ENCODE measurements at places on chromosomes 2 and 18. TPM values are rescaled to one million over a fixed set of nuclear protein-coding genes. Genes with fewer than 3 reads are reported as not detected.

DNA sequence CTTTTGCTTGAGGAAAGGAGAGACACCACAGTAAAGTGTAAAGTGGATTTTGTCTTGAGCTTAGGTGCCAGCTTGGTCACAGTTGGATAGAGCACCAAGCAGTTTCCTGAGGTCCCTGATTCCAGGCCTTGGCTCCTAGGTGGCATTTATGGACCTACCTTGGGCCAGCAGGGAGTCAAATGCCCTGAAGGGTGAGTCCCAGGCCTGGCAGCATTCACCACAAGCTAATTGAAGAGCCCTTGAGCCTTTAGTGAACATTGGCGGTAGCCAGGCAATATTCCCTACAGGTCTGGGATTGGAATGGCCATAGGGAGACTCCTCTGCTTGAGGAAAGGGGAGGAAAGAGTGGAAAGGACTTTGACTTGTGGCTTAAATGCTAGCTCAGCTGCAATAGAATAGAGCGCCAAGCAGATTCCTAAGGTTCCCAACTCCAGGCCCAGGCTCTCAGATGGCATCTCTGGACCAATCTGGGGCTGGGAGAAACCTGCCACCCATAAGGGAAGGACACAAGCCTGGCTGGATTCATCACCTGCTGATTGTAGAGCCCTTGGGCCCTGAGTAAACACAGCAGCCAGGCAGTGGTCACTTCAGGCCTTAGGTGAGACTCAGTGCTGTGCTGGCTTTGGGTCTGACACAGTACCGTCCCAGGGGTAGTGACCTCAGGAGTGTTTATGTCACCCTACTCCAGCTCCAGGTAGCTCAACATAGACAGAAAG lies 137.5 kb upstream of the OTOS start:
- no peak for DNase-seq

DNA sequence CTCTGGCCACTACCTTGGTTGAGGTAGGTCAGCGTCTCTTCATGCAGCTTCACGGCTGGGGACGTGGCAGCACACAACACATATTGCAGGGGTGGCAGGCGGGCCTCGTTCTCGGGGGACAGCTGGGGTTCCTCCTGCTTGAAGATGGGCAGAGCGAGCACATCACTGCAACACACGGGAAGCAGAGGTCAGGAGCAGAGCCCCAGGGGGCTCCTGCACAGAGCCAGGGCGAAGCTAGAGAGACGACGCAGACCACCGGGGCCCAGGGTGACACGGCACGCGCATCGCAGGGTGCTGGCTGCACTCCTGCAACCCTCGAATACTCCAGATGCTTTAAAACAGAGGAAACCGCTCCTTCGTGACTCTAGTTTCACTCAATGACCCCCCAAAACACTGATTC lies 3.9 kb downstream of the TFCP2L1 start:
- no peak for DNase-seq

- no peak for DNase-seq
Measured at GRCh38 chr2:209940936-209941335, 61.5 kb upstream of the RPE start.

- DNase-seq = no peak
Measured at GRCh38 chr2:240131941-240132650, 4.0 kb downstream of the COPS9 start.

The DSC2 gene
- total RNA-seq = 13.9 TPM
